ENCODE measurements at places on chromosomes 3 and 15. TPM values are rescaled to one million over a fixed set of nuclear protein-coding genes. Genes with fewer than 3 reads are reported as not detected.

ZNF660 gene
- 0.35 TPM for total RNA-seq

BCL2A1 gene
- total RNA-seq: 56.8 TPM

GOLGA6A gene
- total RNA-seq: not detected

TMA7 gene
- 420 TPM for total RNA-seq

CLRN1 gene
- total RNA-seq: not detected

CSK gene
- total RNA-seq: 288 TPM

All from CD8-positive, alpha-beta memory T cell (primary cell).